ENCODE measurements at places on chromosomes 4 and X.

- no peak for DNase-seq
These were observed 21.6 kb upstream of the FGG start for GRCh38 chr4:154634058-154634457.

DNA sequence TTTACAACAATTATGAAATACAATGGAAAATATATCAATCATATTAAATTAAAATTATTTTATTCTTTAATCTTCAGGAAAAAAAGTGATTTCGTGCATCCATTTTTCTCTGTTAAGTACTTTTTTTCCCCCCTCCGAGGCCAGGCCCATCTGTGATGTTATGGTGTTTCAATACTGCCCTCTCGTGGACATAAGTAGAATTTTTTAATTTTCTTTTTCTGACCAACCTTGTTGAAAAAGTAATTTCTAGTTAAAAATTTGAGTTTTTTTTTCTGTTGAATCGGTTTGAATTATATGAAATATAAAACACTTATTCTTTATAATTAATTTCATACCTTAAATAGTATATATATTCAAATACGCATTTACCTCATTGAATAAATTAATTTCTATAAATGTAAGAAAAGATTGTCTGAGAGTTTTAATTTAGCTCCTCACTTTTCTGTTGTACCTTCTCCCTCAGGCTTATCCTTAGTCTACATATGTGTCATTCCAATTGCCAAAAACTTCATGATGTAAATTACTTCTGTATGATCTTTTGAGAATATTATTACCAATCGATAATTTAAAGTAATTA is 175.8 kb upstream of the TECRL start:
- no peak for DNase-seq

GRCh38 chrX:136165406-136165805 is 18.1 kb downstream of the FHL1 start:
- DNase-seq, result no peak

DNA sequence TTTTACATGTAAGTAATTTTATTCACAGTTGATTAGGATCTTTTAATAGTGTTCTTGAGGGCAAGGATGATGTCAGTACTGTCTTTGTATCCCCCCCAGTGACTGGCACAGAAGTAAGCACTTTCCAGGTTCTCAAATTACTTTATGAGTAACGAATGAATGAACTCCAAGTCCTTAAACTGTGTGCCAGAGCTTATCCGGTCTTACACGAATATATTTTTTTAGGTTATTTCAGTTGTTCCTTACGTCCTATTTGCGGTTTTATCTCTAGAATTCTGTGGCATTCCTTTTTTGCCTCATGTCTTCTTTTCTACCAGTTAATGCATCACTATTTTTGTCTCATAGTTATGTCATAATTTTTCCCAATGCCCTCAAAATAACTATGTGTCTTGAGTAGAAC is 106.9 kb upstream of the MID1IP1 start:
- DNase-seq, result no peak

DNA sequence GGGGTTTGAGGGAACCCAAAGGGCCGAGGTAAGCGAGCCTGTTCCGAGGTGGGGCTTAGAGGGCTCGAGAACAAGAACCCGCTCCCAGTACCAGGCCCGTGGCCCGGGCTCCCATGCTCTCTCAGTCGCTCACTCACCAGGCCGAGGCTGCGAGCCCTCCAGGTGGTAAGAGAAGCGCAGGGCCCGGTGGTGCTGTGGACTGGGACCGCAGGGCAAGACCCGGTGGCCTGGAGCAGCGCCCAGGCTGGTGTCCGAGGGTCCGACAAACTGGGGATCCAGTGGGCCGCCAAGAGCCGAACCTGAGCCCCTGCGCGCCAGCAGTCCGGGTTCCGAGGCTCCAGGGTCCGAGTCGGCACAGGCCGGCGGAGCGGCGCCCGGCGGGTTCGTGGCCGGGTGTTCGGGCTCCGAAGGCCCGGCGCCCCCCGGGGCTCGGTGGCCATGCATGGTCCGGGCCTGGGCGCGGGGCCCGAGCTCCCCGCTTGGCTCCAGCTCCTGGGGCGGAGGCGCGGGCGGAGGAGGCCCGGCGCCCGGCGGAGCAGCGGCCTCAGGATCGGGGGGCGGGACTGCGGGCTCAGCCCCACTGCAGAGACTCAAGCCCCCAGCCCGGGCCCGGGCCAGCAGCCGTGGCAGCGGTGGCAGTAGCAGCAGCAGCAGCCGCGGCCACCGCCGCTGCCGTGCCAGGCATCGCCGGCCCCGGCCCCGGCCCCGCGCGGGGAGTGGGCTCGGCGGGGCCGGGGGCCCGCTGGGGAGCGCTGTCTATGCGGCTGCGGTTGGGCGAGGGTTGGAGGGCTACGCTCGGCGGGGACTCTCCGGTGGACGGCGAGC is 833 bp downstream of the FGD1 start:
- no peak for DNase-seq

GRCh38 chrX:76279007-76279406 is 106.1 kb downstream of the PBDC1 start:
- DNase-seq, result no peak

DNA sequence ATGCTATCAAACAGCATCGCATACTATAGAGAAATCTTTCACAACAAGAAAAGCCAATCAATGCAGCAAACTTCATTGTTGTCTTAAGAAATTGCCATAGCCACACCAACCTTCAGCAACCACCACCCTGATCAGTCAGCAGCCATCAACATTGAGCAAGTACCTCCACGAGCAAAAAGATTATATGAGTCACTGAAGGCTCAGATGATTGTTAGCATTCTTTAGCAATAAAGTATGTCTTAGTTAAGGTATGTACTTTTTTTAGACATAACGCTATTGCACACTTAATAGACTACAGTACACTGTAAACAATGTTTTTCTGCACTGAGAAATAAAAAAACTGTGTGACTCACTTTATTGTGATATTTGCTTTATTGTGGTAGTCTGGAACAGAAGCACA is 37.8 kb upstream of the FUNDC1 start:
- DNase-seq, result no peak

DNA sequence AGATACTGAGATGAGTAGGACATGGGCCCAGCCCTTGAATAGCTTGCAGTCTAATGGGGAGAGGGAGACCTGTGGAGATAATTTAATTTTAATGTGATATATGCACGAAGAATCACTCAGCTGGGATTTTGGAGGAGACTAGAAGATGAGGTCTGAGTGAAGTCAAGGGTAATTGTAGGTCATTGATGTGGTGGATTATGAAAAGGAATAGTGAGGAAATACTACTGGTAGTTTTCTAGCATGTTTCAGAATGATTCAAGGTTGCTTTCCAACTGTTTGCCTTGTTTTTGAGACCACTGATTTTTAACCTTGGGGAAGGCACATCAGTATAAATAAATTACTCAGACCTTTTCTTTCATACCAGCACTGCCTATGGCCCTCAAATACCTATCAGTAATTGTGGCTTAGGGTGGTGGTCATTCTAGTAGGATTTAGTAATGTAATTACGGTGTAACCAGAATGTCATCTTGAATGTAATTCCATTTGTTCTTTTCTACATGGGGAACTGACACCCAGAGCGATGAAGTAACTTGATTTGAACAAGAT is 25.6 kb downstream of the PTTG2 start:
- DNase-seq, result no peak

GRCh38 chrX:26722666-26723428 is 506.9 kb downstream of the MAGEB5 start:
- DNase-seq, result no peak

DNA sequence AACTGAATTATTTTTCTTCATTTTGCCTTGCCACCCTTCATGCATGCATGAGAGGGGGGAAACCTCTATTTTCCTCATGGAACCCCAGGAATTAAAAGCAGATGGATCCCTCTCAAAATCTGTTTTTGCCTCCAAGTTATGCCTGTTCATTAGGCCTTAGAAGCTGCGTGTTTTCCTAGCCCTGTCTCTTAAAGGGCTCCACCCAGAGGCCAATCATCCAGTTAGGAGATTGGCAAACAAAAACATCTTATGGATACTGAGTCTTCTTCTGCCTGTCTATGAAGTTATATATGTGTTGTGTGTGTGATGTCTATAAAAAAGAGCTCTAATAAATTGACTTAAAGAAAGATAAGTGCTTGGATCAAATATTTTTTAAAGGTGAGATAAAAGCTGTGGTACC is 142.9 kb downstream of the ANAPC10 start:
- no peak for DNase-seq

DNA sequence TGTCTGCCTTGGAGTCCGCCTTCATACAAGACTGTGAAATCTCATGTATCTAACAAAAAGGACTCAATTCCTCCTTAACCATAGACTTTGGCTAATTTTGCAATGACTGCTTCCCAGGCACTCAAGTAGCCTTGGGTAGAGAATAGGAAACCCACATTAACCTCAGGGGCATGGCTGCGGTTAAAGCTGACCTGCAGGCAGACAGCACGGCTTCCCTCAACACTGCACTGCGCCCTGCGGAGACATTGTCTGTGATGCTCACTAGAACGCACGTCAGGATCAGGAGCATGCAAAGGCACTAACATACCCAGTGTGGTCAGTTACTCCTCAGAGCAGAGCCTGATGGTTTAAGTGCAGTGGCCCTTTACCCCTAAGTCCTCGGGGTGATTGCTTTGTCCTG is 10.3 kb upstream of the GPR143 start:
- no peak for DNase-seq

GRCh38 chr4:160510928-160511327 is 1408.0 kb downstream of the RAPGEF2 start:
- no peak for DNase-seq

DNA sequence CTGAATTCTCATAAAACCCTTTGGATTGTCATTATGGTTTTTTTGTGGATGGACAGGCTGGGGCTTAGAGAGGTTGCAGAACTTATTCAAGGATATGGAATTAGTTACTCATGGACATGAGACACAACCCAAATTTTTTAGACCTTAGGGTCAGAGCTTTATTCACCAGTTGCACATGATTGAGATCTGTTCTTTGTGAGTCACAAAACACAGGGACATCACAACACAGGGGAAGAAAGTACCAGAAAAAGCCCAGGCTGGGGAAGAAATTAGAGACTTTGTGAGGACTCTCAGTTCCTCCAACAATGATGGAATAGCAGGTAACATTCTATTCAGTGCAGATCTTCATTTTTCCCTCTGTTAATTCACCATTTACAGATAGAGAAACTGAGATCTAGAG is 602.4 kb upstream of the CPEB2 start:
- DNase-seq, result no peak

GRCh38 chr4:57068237-57068981 is 41.8 kb downstream of the IGFBP7 start:
- no peak for DNase-seq

GRCh38 chrX:129493643-129494042 is 29.6 kb downstream of the SMARCA1 start:
- DNase-seq, result no peak

Measured in stimulated activated CD8-positive, alpha-beta memory T cell treated with anti-CD3 and anti-CD28 coated beads, Interleukin-4, amount 100 ng/mL, for 1 hour (primary cell).